ENCODE measurements at places on chromosomes 5 and 9.

- no peak for DNase-seq
These were observed 97.3 kb downstream of the SIL1 start for GRCh38 chr5:139100825-139101224.

DNA sequence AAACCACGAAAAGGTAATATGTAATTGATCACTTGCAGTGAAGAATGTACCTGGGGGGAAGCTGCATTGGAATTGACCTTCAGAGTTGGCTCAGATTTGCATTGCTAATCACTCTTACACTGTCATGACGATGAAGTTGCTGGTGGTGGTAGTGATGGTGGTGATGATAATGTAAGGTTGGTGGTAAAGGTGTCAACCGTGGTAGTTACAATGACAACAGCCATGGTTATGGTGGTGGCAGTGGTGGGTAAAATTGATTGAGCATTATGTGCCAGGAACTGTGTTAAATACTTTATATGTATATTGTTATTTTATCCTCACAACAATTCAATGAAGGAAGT lies 282.4 kb downstream of the NR3C1 start:
- no peak for DNase-seq

GRCh38 chr9:79568337-79569101 lies 3.2 kb upstream of the TLE4 start:
- no peak for DNase-seq

- no peak for DNase-seq
These were observed 1025.1 kb upstream of the C9orf72 start for GRCh38 chr9:28598408-28598807.

- DNase-seq: no peak
These were observed 60.0 kb upstream of the RARS1 start for GRCh38 chr5:168426007-168426863.

GRCh38 chr9:134982311-134982710 lies 64.6 kb upstream of the FCN1 start:
- DNase-seq: no peak

DNA sequence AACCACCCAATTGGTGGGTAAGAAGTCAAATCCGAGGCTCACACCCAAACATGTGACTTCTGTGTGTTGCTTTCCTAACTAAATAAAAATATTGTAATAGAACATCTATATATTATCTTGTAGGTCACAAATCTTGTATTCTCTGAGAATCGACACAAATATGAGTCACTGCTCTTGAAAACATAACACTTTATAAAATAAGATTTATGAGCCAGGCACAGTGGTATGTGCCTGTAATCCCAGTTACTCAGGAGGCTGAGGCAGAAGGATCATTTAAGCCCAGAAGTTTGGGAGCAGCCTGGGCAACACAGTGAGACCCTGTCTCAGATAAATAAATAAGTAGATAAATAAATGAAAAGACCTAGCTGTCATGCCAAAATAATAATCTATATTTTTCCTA lies 624.1 kb downstream of the ANXA1 start:
- no peak for DNase-seq

GRCh38 chr5:66661149-66661548 lies 65.0 kb downstream of the MAST4 start:
- no peak for DNase-seq
